ENCODE measurements at places on chromosomes 1 and 21.

- no peak for DNase-seq
These were observed 27.3 kb upstream of the PADI1 start for GRCh38 chr1:17177651-17178050.

DNA sequence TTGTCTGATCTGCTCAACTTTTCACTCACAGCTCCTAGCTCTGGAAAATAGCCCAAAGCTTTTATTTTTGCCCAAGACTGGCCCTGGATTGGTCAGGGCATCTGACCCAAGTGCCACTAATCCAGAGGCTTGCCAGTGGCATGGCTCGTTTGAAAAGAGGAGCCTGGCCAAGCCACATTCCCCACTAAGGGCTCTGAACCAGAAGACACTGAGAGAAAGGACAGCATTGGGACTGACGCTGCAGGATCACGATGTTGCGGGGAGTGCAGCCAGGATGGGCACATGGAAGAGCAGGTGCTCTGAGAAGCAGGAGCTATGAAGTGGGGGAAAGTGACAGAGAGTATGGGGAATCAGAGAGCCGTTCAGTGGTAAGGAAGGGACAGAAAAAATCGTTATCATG, 44.9 kb upstream of the TSPAN2 start:
- DNase-seq = no peak

- DNase-seq = no peak
These were observed 56.7 kb downstream of the SLC37A1 start for GRCh38 chr21:42570362-42570761.

- no peak for DNase-seq
These were observed 14.6 kb upstream of the TMEM61 start for GRCh38 chr1:54965624-54966340.

GRCh38 chr1:52444463-52444862, 40.1 kb downstream of the PRPF38A start:
- DNase-seq = no peak

GRCh38 chr1:244435562-244436205, 16.0 kb downstream of the ADSS2 start:
- DNase-seq = no peak

DNA sequence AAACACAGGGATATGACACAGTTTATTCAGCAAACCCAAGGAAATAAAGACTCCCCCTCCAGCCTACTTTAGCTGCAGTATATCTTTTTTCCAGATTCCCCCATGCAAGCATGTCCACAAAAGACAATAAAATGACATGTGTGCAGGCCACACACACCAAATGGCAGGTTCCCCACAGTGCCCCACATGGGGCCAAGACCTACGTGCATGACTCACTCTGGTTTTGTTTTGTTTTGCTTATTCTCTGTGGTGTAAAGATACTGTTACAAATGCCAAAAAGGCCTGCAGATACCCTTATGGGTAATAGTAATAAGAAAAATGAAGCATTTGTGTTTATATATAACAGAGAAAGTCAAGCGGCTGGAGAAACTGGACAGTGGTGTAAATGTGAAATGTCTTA, 71.6 kb downstream of the RD3 start:
- DNase-seq = no peak

- DNase-seq = no peak
These were observed 22.8 kb downstream of the INSL5 start for GRCh38 chr1:66778266-66778665.

DNA sequence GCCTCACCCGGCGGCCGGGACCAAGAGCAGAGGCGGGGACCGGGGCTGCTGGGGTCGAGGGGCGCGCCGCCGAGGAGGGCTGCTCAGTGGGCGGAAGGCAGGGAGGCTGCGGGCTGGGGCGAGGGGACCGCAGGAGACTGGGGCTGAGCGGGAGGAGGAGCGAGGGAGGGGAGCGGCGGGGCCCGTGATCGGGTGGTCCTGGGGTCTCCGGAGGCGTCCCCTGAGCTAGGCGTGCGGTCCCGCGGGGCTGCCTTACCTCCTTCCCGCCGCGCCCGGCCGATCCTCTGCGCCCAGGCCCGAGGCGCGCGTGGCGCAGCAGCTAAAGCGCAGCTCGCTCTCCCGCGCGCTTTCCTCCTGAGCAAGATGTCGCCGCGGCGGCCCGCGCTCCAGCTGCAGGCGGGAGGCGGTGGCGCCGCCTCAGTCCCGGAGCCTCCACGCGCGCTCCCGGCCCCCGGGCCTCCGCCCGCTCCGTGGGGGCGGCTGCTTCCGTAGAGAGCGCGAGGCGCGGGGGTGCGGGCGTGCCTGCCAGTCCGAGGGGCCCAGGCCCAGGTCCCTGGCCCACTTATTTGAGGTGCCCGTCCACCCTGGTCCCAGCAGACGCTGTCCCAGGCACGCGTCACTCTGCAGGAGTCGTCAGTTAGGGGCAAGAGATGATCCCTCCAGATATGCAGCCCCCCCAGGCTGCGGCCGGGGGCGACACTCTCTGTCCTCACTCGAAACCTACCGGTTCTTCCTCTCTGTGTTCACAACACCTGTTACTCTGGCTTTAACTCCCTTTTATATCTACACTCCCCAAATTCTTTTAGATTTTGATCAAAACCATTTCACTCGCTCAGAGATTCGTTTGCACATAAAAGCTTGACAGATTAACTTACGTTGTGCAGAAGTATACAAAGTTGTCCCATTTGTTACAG, at the start of gene CCSAP:
Gene CCSAP, minus strand, starts transcription at position 392 of the 914 bp plus-strand sequence. CDS start 582 bp downstream, outside the sequence.
- no peak for DNase-seq

DNA sequence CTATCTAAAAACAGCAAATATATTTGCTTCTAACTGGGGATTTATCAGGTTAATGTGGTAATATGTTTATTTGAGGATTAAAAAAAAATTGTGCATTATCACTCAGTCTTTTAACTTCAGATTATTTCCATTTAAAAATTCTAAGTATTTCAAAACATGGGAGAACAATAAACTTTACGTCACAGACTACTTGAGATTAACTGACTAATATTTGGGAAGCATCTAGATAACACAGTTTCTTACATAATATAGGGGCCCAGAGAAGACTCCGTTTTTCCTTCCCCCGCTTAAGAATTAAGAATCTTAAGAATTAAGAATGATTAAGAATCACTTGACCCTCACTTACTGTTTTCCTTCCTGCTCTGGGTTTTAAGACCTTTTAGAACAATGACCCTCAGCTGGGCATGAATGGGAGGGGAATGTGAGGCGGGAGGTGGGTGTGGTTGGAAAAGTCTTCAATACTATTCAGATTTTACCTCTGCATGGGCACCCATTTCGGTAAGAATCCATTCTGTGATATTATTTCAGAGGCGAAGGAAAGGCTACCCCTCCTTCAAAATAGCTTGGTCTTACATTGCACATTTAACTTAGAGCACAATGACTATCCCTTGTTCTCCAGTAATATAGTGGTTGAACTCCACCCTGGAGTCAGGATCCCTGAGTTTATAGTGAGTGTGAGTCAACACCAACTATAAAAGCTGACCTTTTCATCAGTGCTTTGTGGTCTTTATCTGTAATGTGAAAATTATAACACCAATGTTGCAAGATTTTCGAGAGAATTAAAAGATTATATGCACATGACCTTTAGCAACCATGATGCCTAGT, 821.3 kb downstream of the USP25 start:
- DNase-seq = no peak

DNA sequence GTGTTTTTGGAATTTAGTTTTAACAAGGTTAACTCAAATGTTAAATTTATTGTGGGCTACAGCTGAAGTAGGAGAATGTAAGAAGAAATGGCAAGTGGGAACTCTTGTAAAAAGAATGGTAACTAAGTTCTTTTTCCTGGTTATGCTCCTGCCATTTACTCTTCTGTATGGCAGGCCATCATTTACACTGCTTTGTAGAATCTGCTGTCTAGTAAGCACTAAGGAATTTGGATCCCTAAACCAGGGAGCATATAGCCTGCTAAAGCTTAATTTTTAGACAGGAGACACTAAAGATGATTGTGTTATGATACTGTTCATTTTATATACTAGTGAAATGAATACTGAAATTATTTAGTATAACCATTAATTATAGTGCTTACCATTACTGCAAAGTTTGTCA, 85.3 kb downstream of the CAMTA1 start:
- no peak for DNase-seq

GRCh38 chr1:161733526-161733925, 12.2 kb downstream of the FCRLB start:
- DNase-seq = no peak

- no peak for DNase-seq
These were observed 19.8 kb upstream of the SARS1 start for GRCh38 chr1:109193653-109194590.

Measured in type B pancreatic cell (in vitro differentiated cells).